GM13976 (cell line): ENCODE measurements at places on chromosomes 4 and X.

DNA sequence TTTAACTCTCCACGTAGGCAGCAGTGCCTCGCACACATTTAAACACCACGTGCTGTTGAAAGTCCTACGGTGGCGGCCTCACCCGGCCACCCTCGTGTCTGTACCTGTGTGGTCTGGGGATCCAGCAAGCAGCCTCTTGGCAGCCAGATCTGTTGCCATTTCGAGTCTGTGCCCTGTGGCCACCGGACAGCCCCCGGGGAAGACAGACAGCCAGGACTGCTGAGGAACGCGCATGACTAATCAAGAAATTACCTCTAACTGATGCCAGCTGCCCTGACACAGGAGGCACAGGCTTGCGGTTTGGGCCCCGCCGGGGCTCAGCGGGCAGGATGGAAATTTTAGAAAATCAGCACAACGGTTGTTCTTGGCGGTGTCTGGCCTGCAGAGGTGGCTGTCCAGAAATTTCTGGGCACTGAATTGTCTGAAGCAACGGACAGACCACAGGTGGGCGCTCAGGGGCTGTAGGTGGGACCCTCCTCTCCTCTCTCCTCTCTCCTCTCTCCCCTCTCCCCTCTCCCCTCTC is 15.6 kb upstream of the ASMTL start:
- peak; percentile 71 for DNase-seq

DNA sequence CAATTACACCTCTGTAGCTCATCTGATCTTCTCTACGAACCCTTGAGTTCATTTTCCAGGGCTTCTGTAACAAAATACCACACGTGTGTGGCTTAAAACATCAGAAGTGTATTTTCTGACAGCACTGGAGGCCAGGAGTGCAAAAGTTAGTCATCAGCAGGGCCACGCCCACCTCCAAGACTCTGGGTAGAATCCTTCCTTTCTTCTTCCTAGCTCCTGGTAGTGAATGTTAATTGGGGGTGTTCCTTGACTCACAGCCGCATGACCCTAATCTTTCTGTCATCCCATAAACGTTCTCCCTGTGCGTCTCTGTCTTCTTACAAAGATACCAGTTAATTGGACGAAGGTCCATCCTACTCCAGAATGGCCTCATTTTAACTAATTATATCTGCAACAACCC is 115.0 kb downstream of the TRIML1 start:
- no peak for DNase-seq

- no peak for DNase-seq
Observed at GRCh38 chrX:57227691-57228090, 58.8 kb upstream of the FAAH2 start.

GRCh38 chr4:76341063-76341462 is 34.5 kb downstream of the STBD1 start:
- no peak for DNase-seq

DNA sequence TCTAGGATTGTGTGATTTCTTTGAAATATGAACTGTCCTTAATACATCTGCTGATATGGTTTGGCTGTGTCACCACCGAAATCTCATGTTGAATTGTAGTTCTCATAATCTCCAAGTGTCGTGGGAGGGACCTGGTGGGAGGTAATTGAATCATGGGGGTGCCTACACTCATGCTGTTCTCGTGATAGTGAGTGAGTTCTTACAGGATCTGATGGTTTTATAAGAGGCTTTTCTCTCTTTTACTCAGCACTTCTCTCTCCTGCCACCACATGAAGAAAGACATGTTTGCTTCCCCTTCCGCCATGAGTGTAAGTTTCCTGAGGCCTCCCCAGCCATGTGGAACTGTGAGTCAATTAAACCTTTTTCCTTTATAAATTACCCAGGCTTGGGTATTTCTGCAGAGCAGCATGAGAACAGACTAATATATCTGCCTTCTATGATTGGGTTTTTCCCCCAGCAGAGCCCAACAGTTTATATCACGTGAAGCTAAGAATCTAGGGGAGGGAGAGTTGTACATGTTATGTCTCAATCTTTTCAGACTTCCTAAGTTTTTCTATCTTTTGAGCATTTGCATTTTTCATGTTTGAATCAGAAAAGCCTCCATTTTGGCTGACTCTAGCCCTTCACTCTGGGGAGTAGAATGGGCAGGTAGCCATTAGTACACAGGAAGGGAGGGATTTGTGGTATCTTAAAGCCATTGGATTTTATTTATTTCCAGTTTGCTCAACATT is 58.9 kb downstream of the PLAC1 start:
- DNase-seq = no peak

DNA sequence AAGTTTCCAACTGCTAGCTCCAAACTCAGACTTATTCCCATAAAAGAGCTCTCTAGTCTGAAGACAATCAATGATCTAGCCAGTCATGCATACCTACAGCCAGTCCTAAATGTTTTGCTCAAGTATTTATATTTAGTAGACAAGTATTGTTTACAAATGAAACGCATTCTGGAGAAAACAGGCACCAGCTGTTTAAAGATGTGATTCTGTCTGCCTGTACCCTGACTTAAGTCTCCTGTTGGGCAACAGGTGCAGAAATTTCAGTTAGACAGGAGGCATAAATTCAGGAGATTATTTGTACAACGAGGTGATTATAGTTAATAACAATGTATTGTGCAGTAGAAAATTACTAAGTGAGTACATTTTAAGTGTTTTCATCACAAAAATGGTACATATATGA is 28.9 kb downstream of the LNX1 start:
- DNase-seq = no peak

- no peak for DNase-seq
Observed at GRCh38 chrX:29082558-29082957, 495.3 kb downstream of the IL1RAPL1 start.

DNA sequence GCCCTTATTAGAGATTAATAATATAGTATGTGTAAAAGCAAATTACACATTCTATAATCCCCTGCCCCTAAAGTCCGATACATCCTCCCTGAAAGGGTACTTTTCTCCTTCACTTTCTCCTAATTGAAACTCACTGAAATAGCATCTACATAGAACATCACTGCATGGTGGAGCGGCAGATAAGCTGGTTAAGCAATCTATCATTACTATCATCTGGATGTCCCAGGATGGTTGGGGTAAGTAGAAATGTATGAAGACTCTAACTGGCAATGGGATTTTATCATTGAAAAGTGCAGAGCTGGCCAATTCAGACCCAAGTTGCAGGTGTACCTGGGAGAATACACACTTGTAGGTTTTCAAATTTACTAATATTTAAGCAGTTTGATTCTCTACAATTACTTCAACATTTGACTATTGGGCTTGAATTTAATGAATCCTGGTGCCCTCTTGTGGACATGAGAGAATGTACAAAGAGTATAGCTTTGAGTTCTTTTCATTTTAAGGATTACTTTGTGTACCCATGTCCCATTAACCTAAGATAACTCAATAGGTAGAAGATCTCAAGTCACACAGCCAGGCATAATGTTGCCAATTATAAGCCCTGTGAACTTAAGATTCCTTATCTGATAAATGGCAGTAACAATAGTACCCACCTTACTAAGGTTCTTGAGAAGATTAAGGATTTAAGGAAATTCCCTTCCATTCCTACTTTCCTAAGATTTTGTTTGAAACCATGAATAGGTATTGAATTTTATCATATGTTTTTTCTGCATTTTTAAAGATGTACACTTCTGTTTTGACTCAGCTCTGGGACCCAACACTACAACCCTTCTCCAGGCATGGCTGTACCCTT is 69.8 kb downstream of the SHROOM3 start:
- peak; percentile 54 for DNase-seq

GRCh38 chr4:123350191-123350544 is 46.4 kb upstream of the SPRY1 start:
- no peak for DNase-seq

DNA sequence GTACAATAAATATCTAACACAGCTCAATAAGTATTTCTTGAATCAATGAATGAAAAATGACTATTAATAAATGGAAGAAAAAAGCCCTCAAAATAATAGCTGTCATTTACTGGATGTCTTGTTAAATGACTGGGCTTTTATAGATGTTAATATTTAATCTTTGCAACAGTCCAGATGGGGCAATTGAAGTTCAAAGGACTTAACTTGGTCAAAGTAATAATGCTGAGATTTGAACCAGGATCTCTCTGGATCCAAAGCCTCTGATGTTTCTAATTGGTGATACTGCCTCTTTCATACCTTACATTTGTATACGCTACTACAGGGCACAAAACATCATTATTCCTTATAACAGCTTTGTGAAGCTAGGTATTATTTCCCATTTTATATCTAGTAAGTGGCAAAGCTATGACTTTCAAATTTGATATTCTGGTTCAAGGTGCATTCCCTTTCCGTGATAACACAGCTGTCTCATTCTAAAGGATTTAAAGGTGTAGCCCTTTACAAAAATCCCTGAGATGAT is 72.6 kb downstream of the DCK start:
- no peak for DNase-seq

DNA sequence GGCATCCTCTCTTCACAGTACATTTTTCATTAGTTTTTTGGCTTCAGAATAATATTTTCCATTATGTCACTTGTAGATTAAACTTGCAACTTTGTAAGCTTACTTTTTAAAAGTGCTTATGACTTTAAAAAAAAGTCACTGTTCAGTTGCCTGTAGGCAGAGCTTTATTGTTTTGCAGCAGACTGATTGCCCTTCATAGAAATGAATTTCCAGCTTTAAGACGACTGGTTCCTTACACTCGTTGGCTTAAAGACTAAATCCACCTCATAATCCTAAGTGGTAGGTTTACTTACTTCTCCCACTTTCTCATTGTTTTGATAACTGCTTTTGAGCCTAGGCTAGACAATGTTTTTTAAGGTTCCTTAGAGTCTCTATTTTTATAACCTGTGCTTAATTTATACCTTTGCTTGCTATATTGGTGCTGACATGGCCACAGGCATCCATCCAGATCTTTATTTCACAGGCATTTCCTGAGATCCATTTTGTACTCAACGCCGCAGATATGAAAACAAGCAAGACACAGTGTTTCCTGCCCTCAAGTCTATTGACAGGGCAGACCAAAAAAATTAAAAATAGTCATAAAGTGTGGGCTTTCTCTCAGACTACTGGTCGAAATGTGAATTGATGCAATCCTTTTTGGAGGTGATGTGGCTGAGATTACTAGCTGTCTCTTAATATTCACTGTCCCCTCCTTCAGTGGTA is 12.6 kb upstream of the IL13RA2 start:
- DNase-seq = no peak
